Fibroblast of skin of back (primary cell): ENCODE measurements at places on chromosomes 13 and 19.

GRCh38 chr13:95559100-95559499, 6.6 kb downstream of the CLDN10 start:
- no peak for DNase-seq

- no peak for DNase-seq
Measured at GRCh38 chr13:114157869-114158495, 21.1 kb upstream of the CFAP97D2 start.

DNA sequence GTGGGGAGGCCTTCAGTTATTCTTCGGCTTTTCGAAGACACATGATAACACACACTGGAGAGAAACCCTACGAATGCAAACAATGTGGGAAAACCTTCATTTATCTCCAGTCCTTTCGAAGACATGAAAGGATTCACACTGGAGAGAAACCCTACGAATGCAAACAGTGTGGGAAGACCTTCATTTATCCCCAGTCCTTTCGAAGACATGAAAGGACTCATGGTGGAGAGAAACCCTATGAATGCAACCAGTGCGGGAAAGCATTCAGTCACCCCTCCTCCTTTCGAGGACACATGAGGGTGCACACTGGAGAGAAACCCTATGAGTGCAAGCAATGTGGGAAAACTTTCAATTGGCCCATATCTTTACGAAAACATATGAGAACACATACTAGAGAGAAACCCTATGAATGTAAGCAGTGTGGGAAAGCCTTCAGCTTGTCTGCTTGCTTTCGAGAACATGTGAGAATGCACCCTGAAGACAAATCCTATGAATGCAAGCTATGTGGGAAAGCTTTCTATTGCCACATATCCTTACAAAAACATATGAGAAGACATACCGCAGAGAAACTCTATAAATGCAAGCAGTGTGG, 11.8 kb downstream of the ZNF555 start:
- no peak for DNase-seq

DNA sequence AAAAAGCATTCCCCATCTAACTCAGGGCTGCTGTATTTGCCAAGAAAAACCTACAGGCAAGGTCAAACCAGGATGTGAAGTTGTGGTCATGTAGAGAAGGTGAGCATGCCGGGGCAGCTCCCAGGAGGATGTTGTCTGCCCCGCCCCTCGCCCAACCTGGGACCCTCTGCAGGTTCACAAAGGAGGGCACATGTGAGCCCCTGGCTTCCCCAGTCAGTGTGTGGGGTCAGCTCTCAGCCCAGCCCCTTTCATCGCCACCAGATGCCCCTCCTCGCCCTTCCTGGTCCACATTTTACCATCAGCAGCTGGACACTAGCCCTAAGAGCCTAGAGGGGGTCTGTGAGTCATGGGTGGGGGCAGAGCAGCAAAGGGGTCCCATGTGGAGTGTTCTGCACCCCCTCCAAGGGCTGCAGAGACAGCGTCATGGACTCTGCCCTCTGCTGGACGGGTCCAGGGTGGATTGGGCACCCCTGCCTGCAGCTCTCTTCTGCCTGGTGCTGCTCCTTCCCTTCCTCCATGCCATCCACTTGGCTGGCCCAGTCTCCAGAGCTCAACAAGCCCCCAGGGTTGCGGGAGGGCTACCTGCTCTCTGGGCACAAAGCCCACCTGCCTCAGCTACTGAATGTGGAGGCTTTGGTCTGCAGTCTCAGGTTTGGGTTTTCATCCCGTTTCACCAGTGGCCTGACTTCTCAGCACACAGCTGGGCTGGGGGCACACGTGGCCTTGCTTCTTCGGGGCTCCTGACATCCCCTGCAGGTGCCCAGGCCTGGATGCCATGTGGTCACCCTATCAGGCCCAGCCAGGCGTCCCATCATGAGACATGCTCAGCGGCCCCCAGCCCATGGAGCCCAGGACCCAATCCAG, 3.7 kb downstream of the PLEKHF1 start:
- no peak for DNase-seq

- DNase-seq: peak; percentile 25
Measured at GRCh38 chr19:21202865-21203494, 61.1 kb downstream of the ZNF431 start.

GRCh38 chr13:114145722-114146121, 13.3 kb upstream of the RASA3 start:
- no peak for DNase-seq

DNA sequence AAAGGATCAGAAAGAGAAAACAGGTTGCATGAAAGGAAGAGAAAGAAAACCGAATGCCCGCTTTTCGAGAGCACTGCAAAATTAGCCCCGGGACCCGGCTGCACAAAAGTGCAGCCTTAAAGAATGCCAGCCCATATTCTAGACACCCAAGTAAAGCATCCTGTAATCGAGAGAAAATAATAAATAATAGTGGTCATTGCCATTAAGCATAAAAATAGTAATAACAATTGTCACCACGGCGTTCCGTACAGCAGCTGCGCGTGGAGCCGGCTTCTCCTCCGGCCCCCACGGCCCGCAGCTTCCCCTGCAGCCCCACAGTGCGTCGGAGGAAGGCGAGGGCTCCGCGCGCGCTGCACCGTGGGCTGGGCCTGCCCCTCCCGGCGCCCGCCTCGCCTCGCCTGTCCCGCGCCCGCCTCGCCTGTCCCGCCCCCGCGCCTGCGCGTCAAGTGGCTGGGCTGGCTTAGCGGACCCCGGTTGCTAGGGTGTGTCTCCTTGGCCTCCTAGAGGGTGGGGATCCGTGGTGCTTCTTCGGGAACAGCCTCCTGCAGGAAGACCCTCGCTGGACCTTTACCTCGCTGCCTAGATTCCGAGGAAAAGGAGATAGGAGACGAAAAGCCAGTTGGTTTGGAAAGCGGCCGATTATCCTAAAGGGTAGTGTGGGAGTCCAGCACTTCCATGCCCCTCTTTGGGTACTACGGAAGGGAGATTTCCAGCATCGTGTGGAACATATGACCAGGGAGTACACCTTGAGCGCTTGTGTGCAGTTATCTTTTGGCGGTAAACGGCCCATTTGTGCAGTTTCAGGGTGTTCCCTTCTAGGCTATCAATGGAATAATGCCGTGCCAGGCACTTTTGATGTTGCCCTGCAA, at the start of gene LRRC63:
Gene LRRC63 (plus strand): TSS at position 446 of the 869 bp plus-strand sequence. CDS start 1,107 bp downstream, outside the sequence.
- DNase-seq: peak; percentile 54

GRCh38 chr19:17020385-17020784, 6.2 kb downstream of the CPAMD8 start:
- no peak for DNase-seq

- DNase-seq: no peak
Measured at GRCh38 chr13:111322916-111323331, 2.5 kb downstream of the TEX29 start.
